ENCODE measurements at places on chromosomes 7 and 10.

DNA sequence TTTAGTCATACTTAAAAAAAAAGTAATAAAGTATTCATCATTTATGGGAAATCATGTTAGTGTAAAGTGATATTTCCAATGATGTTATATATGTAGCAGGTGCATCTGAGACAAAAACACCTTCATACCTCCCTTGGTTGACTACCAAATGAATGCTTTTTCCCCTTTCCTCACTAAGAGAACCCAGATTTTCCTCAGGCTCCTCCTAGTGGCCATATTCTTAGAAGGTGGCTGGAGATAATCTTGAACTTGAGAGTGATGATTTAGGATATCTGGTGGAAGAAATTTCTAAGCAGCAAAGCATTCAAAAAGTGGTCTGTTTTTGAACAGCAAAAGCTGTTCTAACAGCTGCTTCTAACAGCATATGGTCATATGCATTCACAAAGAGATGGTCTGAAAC is 16.8 kb upstream of the DNAH11 start:
- DNase-seq: no peak

- DNase-seq: no peak
Observed at GRCh38 chr10:124935946-124936345, 6.0 kb upstream of the ZRANB1 start.

DNA sequence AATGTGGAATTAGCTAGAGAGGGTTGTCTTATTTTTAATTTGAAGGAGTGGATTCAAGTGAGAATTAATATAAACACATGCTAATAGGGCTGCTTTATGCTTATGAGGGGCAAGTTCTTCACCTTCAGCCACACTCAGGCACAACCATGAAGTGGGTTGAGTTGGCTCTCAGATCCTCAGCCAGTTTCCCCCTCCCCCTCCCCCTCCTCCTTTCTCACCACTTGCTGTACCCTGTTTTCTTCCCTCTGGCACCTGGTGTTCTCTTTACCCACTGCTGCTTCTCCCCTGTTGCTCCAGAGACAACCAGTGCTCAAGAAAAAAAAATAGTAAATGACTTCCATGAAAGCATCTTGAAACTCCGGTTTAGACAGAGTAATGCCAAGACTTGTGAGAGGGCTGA is 1083.3 kb downstream of the CNTNAP2 start:
- no peak for DNase-seq

DNA sequence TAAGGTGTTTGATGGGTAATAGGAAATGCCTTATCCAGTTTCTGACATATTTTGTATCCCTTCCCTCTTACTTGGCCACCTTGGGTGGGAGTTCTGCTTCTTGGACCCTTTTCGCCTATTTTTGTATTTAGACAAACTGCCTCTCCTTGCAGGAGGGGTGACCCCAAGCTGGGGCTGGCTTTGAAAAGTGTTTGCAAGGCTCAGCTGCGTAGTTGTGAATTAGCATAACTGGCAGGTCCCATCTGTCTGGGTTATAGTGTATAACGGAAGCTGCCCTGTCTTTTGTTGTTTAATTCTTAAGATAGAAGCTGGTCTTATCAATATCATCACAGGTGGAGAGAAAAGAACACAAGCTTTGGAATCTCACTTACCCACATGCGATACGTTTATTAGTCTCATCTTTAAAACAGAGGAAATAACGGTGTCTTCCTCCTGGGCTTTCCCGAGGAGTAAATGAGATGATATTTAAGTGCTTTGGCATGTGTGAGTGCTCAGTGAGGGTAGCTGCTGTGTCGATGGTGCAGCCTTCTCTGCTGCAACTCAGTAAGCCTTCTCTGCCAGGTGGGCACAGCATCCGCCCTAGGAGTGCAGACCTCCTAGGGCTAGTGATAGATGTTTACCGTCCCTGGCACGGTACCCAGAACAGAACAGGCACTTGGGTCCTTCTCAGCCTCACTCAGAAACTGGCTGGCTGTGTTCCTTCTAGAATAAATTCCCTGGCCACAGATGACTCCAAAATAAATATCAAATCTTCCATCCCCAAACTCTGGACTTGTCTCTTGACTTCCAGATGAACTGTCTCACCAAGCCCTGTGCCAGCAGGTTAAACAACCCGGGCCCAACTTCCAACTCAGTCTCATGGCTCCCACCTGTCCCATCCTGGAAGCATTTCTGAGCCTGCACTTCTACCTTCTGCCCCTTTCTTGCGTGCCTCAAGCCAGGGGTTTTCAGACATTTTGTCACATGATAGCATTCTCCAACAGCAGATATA is 227.3 kb downstream of the GFRA1 start:
- DNase-seq: no peak

GRCh38 chr7:129949292-129950133 is 3.2 kb downstream of the UBE2H start:
- no peak for DNase-seq

GRCh38 chr7:130505753-130506152 is 13.9 kb downstream of the MEST start:
- DNase-seq: no peak
